Neuronal stem cell (in vitro differentiated cells): ENCODE measurements at places on chromosomes 6 and 20.

DNA sequence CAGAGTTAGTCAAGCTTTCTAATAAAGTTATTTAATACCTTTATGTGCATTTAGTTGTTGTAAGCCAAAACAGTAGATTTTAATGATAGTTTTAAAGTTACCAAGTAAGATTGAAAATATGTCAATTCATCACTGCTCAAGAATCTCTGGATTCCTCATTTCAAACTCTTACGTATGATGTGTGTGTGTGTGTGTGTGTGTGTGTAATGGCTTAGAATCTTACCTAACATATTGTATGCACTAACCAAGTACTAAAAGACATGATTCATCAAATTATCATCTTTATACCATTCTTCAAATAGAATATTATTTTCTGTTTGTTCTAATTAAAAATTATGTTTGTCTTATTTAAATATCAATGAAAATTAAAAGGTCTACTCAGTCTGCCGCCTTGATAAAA, 41.5 kb upstream of the ZNF337 start:
- no peak for DNase-seq
- H3K4me3 ChIP-seq, result no peak overlapping the region
- no peaks in the 10 kb centered on the region for H3K4me1 ChIP-seq
- H3K27me3 ChIP-seq, result no peaks in the 10 kb centered on the region
- H3K36me3 ChIP-seq, result no peaks in the 10 kb centered on the region

- no peaks in the 10 kb centered on the region for H3K36me3 ChIP-seq
- no peak for DNase-seq
- no peak overlapping the region for H3K4me3 ChIP-seq
- H3K27me3 ChIP-seq, result no peaks in the 10 kb centered on the region
- H3K27ac ChIP-seq, result no peak overlapping the region
Measured at GRCh38 chr6:137646484-137646883, 152.3 kb upstream of the OLIG3 start.

DNA sequence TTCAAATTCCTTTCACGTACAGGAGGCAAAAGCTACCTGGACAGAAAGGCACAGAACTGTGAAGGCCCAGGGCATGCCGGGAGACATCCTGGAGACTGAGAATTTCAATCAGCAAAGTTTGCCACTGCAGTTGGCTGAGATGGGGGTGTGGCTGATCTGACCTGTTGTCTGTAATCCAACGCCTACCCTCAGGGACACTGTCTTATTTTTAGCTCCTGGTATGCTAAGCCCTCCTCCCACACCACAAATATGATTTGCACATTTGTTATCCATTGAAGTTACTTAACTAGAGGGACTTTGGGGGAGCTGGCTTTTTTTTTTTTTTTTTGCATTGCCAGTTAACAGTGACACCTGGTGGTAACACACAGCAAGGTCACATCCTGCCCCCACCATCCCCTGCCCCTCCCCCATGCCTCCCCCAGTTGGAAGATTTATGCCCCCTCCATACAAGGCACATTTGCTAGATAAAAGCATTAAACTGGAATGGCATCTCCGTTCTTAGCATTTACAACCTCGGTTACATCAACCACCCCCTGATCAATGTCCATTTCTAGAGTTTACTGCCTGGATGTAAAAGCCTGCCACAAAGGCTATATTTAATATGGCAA, 40.4 kb downstream of the TTI1 start:
- H3K4me3 ChIP-seq, result no peak overlapping the region
- H3K27me3 ChIP-seq, result no peaks in the 10 kb centered on the region
- peaks cover 3% of the 10 kb centered on the region for H3K4me1 ChIP-seq
- peaks cover 37% of the 10 kb centered on the region for H3K36me3 ChIP-seq

GRCh38 chr6:19805129-19805481, 32.1 kb upstream of the ID4 start:
- peak overlapping the region; percentile 60 for H3K27ac ChIP-seq
- peaks cover 7% of the 10 kb centered on the region for H3K4me1 ChIP-seq
- no peak for DNase-seq
- no peaks in the 10 kb centered on the region for H3K36me3 ChIP-seq

DNA sequence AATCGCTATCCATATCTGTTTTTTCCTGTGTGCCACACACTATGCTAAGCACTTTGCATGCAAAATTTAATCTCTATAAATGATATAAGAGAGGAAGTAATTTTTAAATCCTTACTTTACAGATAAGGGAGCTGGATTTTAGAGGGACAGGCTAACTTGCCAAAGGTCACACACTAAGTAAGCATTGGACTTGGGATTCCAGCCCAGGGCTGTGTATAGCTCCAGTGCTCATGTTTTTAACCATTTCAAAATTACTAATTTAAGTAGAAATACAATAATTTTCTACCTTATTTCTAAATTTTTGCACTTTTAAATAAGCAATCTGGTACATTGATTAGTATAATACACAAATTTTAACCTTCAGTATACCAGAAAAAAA, 144.6 kb downstream of the UST start:
- H3K36me3 ChIP-seq, result peaks cover 2% of the 10 kb centered on the region
- DNase-seq, result no peak
- no peak overlapping the region for H3K4me3 ChIP-seq
- H3K4me1 ChIP-seq, result peaks cover 5% of the 10 kb centered on the region
- H3K27me3 ChIP-seq, result no peaks in the 10 kb centered on the region

- H3K4me1 ChIP-seq, result no peaks in the 10 kb centered on the region
- H3K27me3 ChIP-seq, result no peaks in the 10 kb centered on the region
- no peak for DNase-seq
- H3K27ac ChIP-seq, result no peak overlapping the region
- H3K4me3 ChIP-seq, result no peak overlapping the region
Measured at GRCh38 chr20:34415079-34415478, 52.0 kb downstream of the ITCH start.

DNA sequence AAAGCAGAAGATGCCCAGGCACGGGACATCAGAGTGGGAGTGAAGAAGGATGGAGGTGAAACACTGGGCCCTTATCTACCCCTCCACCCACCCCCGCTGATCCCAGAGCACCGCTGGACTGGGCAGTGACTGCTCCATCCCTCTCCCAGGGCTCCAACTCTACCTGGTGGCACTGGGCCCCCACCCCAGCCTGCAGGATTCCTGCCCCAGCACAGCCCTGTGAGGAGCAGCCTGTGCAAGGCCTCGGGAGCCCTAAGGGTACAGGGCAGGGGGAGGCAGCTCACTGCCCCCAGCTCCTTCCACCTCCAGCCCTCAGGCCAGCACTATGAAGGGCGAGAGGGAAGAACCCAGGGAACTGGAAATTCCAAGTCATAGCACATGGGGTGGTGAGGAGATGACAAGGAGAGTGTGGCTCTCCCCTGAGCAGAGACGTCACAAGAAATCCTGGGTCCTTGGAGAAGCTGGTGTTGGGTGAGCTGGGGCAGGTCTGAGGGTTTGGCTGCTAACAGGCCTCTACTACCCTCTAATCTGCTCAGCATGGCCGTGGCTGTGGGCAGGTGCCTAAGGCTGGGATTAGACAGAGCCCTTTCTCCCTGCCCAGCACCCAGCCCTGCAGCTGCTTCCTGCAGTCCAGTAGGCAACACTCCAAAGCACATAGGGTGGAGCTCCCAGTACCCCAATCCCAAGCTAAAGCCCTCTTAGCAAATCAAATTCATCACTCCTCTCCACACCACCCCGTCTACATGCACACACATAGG, 3.5 kb downstream of the CST3 start:
- no peaks in the 10 kb centered on the region for H3K27me3 ChIP-seq
- H3K4me1 ChIP-seq, result peaks cover 8% of the 10 kb centered on the region
- DNase-seq, result no peak
- no peak overlapping the region for H3K27ac ChIP-seq
- H3K4me3 ChIP-seq, result no peak overlapping the region

- H3K27ac ChIP-seq, result no peak overlapping the region
Measured at GRCh38 chr6:47690791-47691190, 7.6 kb upstream of the ADGRF4 start.

DNA sequence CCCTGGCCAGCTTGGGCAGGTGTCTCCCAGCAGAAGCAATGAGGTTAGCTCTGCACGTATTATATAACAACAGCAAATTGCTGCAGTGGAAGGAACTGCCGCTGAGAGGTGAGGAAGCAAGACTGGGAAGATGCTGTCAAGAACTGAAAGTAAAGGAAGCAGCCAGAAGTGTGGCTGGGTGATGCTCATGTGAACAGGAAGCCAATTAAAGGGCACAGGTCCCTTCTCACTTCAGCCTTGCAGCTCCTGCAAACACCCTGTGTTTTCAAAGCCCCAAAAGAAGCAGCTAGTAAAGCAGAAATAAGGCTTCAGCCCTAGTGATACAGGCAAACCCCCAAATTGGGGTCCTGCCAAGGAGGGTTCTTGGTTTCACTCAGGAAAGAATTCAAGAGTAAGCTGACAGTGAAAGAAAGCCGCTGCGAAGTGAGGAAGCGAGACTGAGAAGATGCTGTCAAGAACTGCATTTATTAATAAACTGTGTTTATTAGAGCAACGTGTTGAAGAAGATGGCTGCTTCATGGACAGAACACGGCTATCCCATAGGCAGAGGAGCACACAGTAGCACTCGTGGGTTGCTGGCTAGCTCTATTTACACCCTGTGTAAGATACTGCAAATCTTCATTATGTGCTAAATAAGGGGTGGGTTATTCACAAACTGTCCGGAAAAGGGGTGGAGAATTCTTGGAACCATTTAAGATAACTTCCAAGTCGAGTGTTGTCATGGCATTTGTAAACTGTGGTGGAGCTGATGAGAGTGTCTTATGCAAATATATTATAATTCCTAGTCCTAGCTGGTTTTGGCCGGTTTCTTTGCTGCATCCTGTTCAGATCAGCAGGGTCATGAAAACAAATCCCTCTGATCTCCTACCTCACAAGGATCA, 152.2 kb downstream of the LINC00237 start:
- no peak for DNase-seq
- no peaks in the 10 kb centered on the region for H3K36me3 ChIP-seq
- peaks cover 6% of the 10 kb centered on the region for H3K4me1 ChIP-seq
- no peak overlapping the region for H3K4me3 ChIP-seq
- no peak overlapping the region for H3K27ac ChIP-seq
- no peaks in the 10 kb centered on the region for H3K27me3 ChIP-seq

DNA sequence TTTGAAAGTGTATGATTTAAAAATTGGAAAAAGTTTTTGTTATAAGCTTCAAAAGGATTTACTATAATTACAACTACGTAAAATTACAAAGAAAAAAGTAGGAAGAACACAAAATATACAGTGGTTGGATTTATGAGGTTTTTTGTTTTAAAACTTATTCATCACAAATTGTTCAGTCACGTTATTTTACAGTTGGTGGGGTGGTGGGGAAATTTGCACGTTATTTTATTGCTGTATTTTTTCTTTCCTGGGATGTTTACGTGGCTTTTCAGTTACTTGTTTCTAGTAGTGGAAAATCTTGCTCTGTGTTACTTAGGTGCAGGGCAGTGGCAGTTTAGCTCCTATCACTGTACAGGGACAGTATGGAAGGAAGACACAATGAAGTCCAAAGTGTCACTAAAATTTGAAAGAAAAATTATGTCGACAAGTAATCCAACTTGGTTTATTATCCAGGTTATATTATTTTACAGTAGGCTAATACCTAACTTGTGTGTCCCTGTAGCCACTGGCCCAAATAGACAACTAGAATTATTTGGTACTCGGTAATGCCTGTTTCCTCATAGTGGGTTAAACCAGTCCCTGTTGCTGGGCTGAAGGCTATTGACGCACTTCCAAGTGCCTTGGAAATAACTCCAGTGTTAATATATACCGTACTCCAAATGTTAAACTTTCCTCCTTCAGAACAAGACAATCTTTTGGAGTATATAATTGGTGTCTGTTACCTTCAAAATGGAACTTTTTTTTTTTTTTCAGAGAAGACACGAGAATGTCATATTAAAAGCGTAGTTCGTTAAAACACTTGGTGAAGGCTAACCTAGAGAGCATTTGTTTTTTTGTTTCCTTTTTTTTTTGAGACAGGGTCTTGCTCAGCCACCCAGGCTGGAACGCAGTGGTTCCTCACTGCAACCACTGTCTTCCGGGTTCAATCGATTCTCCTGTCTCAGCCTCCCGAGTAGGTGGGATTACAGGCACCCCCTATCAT, 4.6 kb downstream of the JARID2 start:
- H3K27ac ChIP-seq, result no peak overlapping the region
- H3K4me3 ChIP-seq, result no peak overlapping the region
- H3K27me3 ChIP-seq, result no peaks in the 10 kb centered on the region

DNA sequence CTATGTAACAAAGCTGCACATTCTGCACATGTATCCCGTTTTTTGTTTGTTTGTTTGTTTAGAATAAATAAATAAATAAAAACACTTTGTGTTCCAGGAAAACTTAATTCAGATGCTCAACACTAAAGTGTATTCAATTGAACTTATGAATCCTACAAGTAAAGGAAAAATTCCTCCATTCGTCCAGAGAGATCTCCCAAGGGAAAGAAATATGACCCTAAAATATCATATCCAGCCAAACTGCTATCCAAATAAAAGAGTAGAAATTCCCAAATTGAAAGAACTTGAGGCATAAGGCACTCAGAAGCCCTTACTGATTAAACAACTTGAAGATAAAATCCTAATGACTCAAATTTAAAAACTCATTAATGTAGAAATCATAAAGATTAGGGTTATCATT, 90.4 kb downstream of the MOXD1 start:
- no peak overlapping the region for H3K27ac ChIP-seq
- no peaks in the 10 kb centered on the region for H3K36me3 ChIP-seq
- no peak overlapping the region for H3K4me3 ChIP-seq
- no peaks in the 10 kb centered on the region for H3K27me3 ChIP-seq
- H3K4me1 ChIP-seq, result no peaks in the 10 kb centered on the region
- DNase-seq, result no peak

DNA sequence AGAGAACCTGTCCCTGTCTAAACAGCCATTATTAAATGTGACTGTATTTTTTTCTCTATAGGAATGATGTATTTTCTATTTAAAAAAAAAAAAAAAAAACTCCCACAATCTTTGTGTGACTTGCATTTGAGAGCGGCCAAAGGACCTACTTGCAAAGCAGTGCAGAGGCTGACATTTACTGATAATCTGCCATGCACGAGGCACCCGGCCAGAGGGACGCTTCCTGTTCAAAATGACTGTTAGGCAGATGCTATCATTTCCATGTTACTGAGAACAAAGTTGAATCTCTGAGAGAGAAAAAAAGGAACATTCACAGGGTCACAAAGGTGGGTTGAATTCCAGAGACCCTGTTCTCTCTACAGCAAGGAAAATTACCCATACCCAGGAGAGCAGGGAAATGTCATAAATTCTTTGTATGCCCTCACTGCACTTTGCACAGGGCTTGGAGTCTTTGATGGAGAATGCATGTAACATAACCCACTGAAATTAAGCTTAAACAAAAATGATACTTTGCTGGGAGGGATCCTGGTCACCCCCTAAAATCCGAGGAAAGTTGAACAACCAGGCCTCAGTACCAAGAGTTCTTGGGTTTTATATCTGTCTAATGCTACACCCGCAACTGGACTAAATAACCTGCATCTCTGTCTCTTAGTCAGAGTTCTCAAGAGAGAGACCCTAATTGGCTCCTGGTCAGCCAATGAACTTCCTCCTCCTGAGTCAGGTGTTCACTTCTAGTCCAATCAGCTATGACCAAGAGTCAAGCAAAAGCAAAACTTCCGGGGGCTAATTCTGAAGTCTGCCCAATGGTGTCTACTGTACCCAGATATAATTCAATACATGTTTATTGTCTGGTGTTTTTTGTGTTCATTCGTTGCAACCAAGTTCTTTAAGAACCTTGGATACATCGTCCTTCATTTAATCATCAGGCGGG, 61.2 kb downstream of the GCLC start:
- no peaks in the 10 kb centered on the region for H3K4me1 ChIP-seq
- no peak for DNase-seq
- no peaks in the 10 kb centered on the region for H3K36me3 ChIP-seq
- no peaks in the 10 kb centered on the region for H3K27me3 ChIP-seq

- H3K27ac ChIP-seq, result no peak overlapping the region
- H3K36me3 ChIP-seq, result peaks cover 76% of the 10 kb centered on the region
- no peak overlapping the region for H3K4me3 ChIP-seq
- no peak for DNase-seq
Measured at GRCh38 chr20:31695849-31696804, 26.5 kb downstream of the BCL2L1 start.
